ENCODE measurements at places on chromosomes 3 and 15. TPM values are rescaled to one million over a fixed set of nuclear protein-coding genes. Genes with fewer than 3 reads are reported as not detected.

SEC22C gene
- total RNA-seq: 52.1 TPM

TRANK1 gene
- total RNA-seq: 18.7 TPM

CDC25A gene
- 8.2 TPM for total RNA-seq

FBXO40 gene
- total RNA-seq: not detected

PLIN1 gene
- 0.34 TPM for total RNA-seq

IMPG2 gene
- 0.14 TPM for total RNA-seq

SERPINI2 gene
- total RNA-seq: not detected

SKOR1 gene
- total RNA-seq: under 0.01 TPM

MYO5C gene
- 10.6 TPM for total RNA-seq

NANOGP8 gene
- not detected for total RNA-seq

ADAMTS9 gene
- total RNA-seq: 0.34 TPM

CCDC13 gene
- 0.71 TPM for total RNA-seq

LRRC31 gene
- total RNA-seq: not detected

CNTN3 gene
- 0.68 TPM for total RNA-seq

ITGA11 gene
- total RNA-seq: under 0.01 TPM

PLD1 gene
- total RNA-seq: 13.3 TPM

BFSP2 gene
- total RNA-seq: not detected

SLC15A2 gene
- 2.4 TPM for total RNA-seq

CLDN1 gene
- total RNA-seq: 299 TPM

TRIM59 gene
- 8.5 TPM for total RNA-seq

KLF15 gene
- total RNA-seq: 3.4 TPM

AP4E1 gene
- 20.4 TPM for total RNA-seq

HACL1 gene
- 14.1 TPM for total RNA-seq

SLC25A36 gene
- total RNA-seq: 101 TPM

MRPL46 gene
- 18.5 TPM for total RNA-seq

RBP2 gene
- total RNA-seq: not detected

MESP2 gene
- total RNA-seq: 0.21 TPM

ATP11B gene
- total RNA-seq: 96.0 TPM

SATB1 gene
- 37.7 TPM for total RNA-seq
